Hippocampal formation (tissue), 2 donors: ENCODE measurements at places on chromosomes 13 and 19.

DNA sequence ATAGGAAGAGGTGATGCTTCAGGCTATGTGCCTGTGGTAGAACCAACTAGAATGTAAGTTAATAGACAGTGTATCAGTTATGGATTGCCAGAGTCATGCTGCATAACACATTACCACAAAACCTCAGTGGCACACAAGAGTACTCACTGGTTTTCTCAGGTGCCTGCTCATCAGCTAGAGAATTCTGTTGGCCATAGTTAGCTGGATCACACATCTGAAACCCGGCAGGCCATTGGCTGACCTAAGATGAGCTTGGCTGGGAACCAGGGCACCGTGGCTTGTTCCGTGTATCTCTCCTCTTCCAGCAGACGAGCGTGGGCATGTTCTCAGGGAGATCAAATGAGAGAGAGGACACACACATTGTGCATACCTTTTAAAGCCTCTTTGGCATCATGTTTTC, 76.7 kb downstream of the TEX26 start:
- DNase-seq = no peak

- no peak for DNase-seq
These were observed 145.6 kb upstream of the GJB6 start for GRCh38 chr13:20377720-20378119.

- no peak for DNase-seq
These were observed 13.4 kb downstream of the PPP6R1 start for GRCh38 chr19:55245236-55245904.

GRCh38 chr19:32671883-32672593, 2.9 kb downstream of the ANKRD27 start:
- DNase-seq = no peak

- no peak for DNase-seq
These were observed 66.1 kb downstream of the ATP7B start for GRCh38 chr13:51945149-51945548.

GRCh38 chr19:40217934-40218890, at the start of gene TTC9B:
Gene TTC9B (minus strand): TSS chr19:40218384. CDS start chr19:40218381, 3 bp downstream.
- peak; percentile 24 for DNase-seq

GRCh38 chr13:99395436-99395835, 88.2 kb upstream of the GPR183 start:
- DNase-seq = no peak
